ENCODE measurements at places on chromosomes 3 and 15. TPM values are rescaled to one million over a fixed set of nuclear protein-coding genes. Genes with fewer than 3 reads are reported as not detected.
A peak's percentile ranks its signal among the peaks of the same experiment; 100 is the strongest.

- H3K4me3 ChIP-seq: no peak overlapping the region
- H3K4me1 ChIP-seq: no peaks in the 10 kb centered on the region
- no peaks in the 10 kb centered on the region for H3K36me3 ChIP-seq
- H3K27ac ChIP-seq: no peak overlapping the region
- DNase-seq: no peak
Observed at GRCh38 chr3:151199554-151200438, 3.2 kb downstream of the GPR171 start.

DNA sequence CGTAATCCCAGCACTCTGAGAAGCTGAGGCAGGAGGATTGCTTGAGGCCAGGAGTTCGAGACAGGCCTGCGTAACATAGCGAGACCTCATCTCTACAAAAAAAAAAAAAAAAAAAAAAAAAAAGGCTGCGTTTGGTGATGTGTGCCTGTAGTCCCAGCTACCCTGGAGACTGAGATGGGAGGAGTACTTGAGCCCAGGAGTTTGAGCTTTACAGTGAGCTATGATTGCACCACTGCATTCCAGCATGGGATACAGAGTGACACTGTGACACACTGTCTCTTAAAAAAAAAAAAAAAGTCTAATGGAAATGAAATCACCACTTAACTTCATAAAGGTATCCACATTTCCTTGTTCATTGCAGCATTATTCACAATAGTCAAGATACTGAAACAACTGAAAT, 65.5 kb downstream of the THBS1 start:
- DNase-seq: no peak
- H3K36me3 ChIP-seq: no peaks in the 10 kb centered on the region
- no peak overlapping the region for H3K4me3 ChIP-seq

GRCh38 chr3:115712871-115713270, 89.6 kb downstream of the GAP43 start:
- no peak for DNase-seq
- H3K27me3 ChIP-seq: no peaks in the 10 kb centered on the region
- H3K36me3 ChIP-seq: no peaks in the 10 kb centered on the region
- no peak overlapping the region for H3K4me3 ChIP-seq

- no peaks in the 10 kb centered on the region for H3K4me1 ChIP-seq
- H3K27me3 ChIP-seq: no peaks in the 10 kb centered on the region
- no peaks in the 10 kb centered on the region for H3K36me3 ChIP-seq
Observed at GRCh38 chr3:135166266-135166825, 371.3 kb downstream of the EPHB1 start.

GRCh38 chr3:139957844-139958243, 22.9 kb downstream of the CLSTN2 start:
- H3K4me1 ChIP-seq: no peaks in the 10 kb centered on the region
- no peaks in the 10 kb centered on the region for H3K27me3 ChIP-seq
- no peaks in the 10 kb centered on the region for H3K36me3 ChIP-seq
- no peak overlapping the region for H3K27ac ChIP-seq

GRCh38 chr15:50907601-50908208, 778 bp upstream of the AP4E1 start:
- H3K27me3 ChIP-seq: no peaks in the 10 kb centered on the region
- H3K36me3 ChIP-seq: no peaks in the 10 kb centered on the region
- peak overlapping the region; percentile 95 for H3K27ac ChIP-seq
- peak overlapping the region; percentile 84 for H3K4me3 ChIP-seq
- DNase-seq: no peak
- no peaks in the 10 kb centered on the region for H3K4me1 ChIP-seq

- H3K36me3 ChIP-seq: no peaks in the 10 kb centered on the region
- H3K27me3 ChIP-seq: no peaks in the 10 kb centered on the region
- H3K27ac ChIP-seq: peak overlapping the region; percentile 67
- no peak overlapping the region for H3K4me3 ChIP-seq
Observed at GRCh38 chr15:58505581-58505980, 73.8 kb downstream of the LIPC start.

- no peaks in the 10 kb centered on the region for H3K36me3 ChIP-seq
- H3K4me1 ChIP-seq: no peaks in the 10 kb centered on the region
- DNase-seq: no peak
- H3K27me3 ChIP-seq: no peaks in the 10 kb centered on the region
- H3K4me3 ChIP-seq: no peak overlapping the region
Observed at GRCh38 chr3:38645076-38645475, 4.4 kb downstream of the SCN5A start.

- H3K4me3 ChIP-seq: no peak overlapping the region
- H3K27ac ChIP-seq: no peak overlapping the region
- DNase-seq: no peak
- H3K27me3 ChIP-seq: no peaks in the 10 kb centered on the region
Observed at GRCh38 chr15:86591994-86592735, 512.5 kb downstream of the AGBL1 start.

DNA sequence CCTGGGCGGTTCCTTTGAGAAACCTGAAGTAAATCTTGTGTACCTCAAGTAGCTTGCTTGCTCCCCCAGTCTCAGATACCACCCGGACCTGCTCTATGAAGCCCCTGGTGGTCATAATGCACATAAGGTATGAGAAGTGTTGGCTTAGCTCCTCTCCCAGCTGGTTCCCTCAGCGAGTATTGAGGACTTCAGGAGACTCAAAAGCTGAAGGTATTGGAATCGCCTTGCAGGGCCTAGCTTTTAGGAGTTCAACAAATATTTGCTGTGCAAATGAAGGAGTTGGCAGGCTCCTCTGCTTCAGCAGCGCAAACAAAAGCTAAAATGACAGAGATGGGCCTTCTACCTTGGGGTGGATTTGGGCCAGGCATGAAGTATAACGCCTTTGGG, 1.7 kb downstream of the CMTM8 start:
- DNase-seq: no peak
- H3K4me3 ChIP-seq: no peak overlapping the region
- H3K27me3 ChIP-seq: no peaks in the 10 kb centered on the region
- no peaks in the 10 kb centered on the region for H3K36me3 ChIP-seq

DNA sequence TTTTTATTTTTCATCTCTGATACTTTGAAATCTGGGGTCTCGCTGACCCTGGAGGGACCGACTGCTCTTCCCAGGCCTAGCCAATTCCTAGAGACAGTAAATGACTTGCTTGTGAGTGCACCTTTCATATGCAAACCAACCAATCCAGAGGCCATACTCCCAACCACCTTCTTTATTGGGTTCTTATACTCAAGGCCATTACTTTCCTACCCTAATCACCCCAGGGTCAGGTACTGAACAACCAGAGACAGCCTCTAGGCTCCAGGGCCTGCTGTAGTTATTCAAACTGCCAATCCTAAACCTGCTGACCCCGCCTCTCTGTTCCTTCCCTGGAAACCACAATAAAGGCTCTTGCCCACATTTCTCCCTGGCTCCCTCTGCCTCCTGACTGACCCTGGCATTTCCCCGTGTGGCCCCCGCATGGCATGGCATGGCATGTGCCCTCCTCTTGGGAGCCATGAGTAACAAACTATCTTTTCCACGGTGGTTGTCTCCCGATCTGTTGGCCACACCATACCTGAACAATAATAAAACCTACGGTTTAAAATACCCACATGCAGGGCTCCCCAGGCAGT, 42.9 kb downstream of the ADCY5 start:
- no peaks in the 10 kb centered on the region for H3K4me1 ChIP-seq
- H3K4me3 ChIP-seq: no peak overlapping the region

GRCh38 chr3:116640109-116640508, 69.5 kb upstream of the TUSC7 start:
- H3K36me3 ChIP-seq: no peaks in the 10 kb centered on the region
- no peak overlapping the region for H3K4me3 ChIP-seq
- DNase-seq: no peak
- no peaks in the 10 kb centered on the region for H3K4me1 ChIP-seq

GRCh38 chr3:99499235-99500158, 138.9 kb upstream of the COL8A1 start:
- H3K4me3 ChIP-seq: no peak overlapping the region
- no peaks in the 10 kb centered on the region for H3K4me1 ChIP-seq
- DNase-seq: no peak
- no peaks in the 10 kb centered on the region for H3K27me3 ChIP-seq
- no peak overlapping the region for H3K27ac ChIP-seq

DNA sequence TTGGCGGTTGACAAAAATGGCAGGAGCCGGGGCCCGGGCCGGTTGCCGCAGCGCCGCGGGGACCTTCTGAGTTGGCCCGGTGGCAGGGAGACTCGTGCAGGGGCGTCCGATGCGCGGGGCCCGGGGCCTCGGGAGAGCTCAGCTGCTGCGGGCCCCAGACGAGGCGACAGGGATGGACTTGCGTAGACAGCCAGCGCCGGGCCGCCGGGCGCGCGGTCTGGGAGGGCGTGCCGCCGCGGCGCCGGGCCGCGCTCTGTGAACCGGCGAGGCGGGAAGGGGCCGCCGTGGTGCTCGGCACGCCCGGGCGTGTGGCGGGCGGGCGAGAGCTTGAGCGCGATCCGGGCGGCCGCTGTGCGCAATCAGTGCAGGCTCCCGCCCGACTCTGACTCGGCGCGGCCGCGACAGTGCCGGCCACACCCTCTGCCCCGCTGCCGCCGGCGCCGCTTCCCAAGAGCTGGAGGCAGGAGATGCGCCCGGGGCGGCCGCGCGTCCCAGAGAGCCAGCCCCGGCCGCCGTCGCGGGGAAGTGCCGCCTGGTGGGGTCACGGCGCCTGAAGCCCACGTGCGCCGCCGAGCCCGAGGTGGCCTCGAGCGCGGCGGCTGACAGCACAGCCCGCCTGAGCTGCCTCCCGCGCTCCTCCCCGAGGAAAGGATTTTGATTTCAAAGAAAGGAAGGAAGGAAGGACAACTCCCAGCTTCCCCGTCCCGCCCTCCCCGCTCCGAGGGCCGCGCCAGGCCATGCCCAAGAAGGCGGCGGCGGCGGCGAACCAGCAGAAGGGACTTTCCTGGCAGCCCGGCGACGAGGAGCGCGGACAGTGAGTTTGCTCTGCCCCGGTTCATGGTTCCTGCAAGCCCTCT, 657 bp downstream of the TLNRD1 start:
- DNase-seq: peak; percentile 42
- peak overlapping the region; percentile 79 for H3K4me3 ChIP-seq
- no peaks in the 10 kb centered on the region for H3K36me3 ChIP-seq

DNA sequence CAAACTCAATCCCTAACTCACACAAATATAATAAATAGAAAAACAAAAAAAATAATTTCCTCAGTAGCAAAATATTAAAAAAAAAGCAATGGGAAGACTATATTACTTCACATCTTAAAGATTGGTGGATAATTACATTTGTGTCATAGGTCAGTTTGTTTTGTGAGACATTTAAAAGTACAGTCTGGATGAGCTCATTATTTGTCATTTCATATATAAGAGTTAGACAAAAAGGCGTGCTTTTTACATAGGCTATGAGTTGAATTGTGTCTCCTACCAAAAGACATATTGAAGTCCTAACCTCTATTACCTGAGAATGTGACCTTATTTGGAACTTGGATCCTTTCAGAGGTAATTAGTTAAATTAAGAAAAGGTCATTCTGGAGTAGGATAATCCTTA, 710.1 kb upstream of the CBLB start:
- H3K4me3 ChIP-seq: no peak overlapping the region
- no peaks in the 10 kb centered on the region for H3K4me1 ChIP-seq
- H3K27me3 ChIP-seq: no peaks in the 10 kb centered on the region
- no peaks in the 10 kb centered on the region for H3K36me3 ChIP-seq
- DNase-seq: no peak

- no peaks in the 10 kb centered on the region for H3K27me3 ChIP-seq
- DNase-seq: no peak
- no peak overlapping the region for H3K4me3 ChIP-seq
- no peak overlapping the region for H3K27ac ChIP-seq
- H3K36me3 ChIP-seq: no peaks in the 10 kb centered on the region
Observed at GRCh38 chr3:54856271-54856670, 71.6 kb downstream of the LRTM1 start.

DNA sequence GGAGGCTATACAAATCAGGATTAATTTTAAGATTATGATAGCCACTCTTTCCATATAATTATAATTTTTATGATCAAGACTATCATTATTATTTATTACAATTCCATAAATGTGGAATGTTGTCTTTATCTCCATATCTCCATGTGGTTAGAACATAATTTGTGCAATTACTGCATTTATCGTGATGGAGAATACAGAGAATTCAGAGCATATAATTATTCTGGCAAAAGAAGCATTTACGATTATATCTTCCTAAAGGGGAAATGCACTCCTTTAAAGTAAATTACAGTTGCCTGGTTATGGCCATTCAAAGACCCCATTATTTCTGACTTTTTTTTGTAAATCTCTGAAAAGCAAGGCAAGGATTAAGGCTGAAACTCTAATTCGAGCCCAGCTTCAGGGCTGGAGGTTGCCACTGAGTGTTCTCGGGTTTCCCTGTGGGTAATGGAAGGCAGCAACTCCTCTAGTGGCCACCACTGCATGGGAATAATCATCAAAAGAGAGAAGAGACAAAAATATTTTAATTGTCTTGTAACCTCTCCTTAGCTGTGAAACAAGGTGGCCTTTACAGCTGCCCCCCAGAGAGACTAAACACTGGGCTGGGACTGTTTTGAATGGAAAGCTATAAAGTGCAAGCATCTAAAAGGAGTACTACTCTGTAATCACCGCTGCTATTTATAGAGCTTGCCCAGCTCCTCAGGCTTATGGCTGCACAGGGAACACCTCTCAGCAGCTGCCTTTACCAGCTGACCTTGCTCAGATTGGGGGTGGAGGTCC, 59.8 kb upstream of the PRTG start:
- no peak overlapping the region for H3K4me3 ChIP-seq
- H3K27me3 ChIP-seq: no peaks in the 10 kb centered on the region
- no peaks in the 10 kb centered on the region for H3K36me3 ChIP-seq
- H3K4me1 ChIP-seq: no peaks in the 10 kb centered on the region
- no peak for DNase-seq
- H3K27ac ChIP-seq: no peak overlapping the region

DNA sequence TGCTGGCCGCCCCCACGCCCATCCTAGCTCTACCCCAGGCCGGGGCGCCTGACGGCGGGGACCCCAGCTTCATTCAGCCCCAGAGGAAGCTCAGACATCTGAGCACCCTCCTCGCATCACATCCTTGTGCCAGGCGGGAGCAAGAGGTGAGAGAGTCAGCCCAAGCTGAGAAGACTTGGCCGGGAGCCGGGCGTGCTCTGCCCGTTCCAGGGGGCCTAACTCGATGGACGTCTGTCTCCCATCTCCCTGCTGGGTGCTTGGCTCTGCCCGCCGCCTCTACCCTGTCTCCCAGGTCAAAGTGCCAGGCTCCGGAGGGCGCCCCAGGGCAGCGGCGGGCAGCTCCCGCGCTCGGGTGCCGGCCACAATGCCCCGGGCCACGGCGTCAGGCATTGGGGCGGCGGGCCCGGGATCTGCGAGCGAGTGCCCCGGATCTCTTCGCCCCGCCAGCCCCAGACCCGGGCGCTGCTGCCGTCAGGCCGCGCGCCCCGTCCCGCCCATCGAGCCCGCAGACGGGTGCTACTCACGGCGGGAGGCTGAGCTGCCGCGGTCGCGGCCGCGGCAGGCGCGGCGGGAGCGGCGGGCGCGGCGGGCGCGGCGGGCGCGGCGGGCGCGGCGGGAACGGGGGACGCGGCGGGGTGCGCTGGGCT, 388 bp downstream of the DAPK2 start:
- DNase-seq: no peak
- peak overlapping the region; percentile 51 for H3K4me3 ChIP-seq
- H3K4me1 ChIP-seq: no peaks in the 10 kb centered on the region
- H3K36me3 ChIP-seq: no peaks in the 10 kb centered on the region
- H3K27me3 ChIP-seq: no peaks in the 10 kb centered on the region
- peak overlapping the region; percentile 74 for H3K27ac ChIP-seq

SLC12A1 gene
- not detected for total RNA-seq

BNC1 gene
- 10.7 TPM for total RNA-seq

MAGEL2 gene
- 0.15 TPM for total RNA-seq

MST1R gene
- total RNA-seq: 0.16 TPM

INKA1 gene
- total RNA-seq: 4.2 TPM

C3orf22 gene
- not detected for total RNA-seq

CEMIP gene
- total RNA-seq: 0.59 TPM
